LHCN-M2 (cell line): ENCODE measurements at places on chromosomes 13 and 19. TPM values are rescaled to one million over a fixed set of nuclear protein-coding genes. Genes with fewer than 3 reads are reported as not detected.
A peak's percentile ranks its signal among the peaks of the same experiment; 100 is the strongest.

Gene MBD3L2
- total RNA-seq: not detected in 2 replicates

DNA sequence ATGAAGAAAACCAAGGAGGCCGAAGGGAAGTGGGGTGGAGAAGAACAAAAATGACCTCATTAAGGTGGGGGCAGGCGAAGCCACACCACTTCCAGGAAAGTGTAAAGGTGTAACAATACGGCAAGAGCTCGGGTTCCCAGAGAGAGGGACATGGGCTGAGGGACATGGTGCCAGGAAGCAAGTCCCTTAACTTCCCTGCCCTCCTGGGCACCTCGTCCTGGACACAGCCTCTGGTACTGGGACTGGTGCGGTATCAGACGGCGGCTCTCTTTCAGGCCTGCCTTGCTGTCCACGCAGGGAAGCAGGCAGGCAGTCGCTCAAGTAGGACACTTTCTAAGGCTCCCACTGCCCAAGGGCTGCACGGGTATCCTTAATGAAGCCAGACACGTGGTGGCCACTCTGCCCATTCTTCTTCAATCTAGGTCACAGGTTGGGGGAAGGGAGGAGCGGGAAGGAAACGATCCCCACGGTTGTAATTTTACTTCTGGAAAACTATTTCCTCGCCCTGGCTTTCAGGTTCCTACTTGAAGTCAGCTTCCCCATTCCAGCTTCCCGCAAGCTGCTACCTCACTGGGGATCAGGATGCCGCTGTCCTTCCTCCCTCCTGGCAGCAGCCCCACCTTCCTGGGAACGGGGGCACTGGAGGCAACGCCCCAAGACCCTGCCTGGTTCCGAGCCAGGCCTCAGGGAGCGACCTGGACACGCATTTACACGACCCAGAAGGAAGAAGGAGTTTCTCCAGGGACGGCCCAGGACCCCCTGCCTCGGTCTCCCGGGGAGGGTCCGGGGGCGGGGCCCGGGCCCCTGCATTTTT is 1.2 kb downstream of the AP3D1 start:
- DNase-seq: peak; percentile 16

DNA sequence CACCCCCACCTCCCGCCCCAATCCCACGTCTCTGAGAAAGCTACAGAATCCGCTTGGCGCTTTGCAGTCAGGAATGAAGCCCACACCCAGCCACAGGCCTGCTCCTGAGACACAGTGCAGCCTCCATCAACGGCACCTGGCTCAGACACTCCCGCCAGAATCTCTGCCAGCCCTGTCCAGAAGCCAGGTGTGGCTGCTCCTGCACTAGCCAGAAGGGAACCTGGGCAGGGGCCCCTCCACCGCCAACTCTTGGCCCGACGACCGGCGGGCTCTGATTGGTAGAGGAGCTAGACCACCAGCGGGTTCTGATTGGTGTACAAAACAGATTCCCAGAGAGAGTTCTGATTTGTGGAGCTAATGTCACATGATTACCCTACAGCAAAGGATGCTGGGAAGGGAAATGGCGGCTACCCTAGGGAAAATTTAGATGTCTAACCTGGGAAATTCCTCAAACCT is 2.9 kb upstream of the PPP6R1 start:
- DNase-seq: no peak

GRCh38 chr19:39858541-39858940 is 12.4 kb upstream of the FBL start:
- no peak for DNase-seq

GRCh38 chr19:47619763-47620162 is 10.8 kb downstream of the BICRA start:
- DNase-seq: no peak

Gene ARID3A
- 3.1 and 3.4 TPM in 2 replicates for total RNA-seq

Gene CABP5
- not detected in 2 replicates for total RNA-seq

GRCh38 chr19:15629003-15629880 is 11.5 kb upstream of the CYP4F3 start:
- DNase-seq: peak; percentile 13

DNA sequence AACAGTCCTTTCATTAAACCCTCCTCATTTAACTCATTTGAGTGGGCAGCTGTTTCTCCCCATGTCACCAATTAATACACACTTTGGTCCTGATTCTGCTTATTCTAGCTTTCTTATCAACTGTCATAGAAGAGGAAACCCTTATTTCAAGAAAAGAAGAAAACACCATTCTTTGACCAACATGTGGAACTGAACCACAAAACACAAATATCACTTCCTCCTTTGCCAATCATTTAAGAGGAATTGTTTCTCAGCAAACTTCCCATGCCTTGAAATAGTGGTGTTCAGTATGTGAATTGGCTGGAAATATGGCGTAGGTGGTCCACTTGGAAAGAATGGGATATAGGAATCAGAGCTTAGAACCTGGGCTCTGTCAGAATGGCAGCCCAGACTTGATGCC is 20.4 kb downstream of the MBD3L2B start:
- no peak for DNase-seq

- no peak for DNase-seq
Measured at GRCh38 chr13:73859841-73860240, 274.4 kb downstream of the KLF12 start.

GRCh38 chr19:35738887-35739229 is 3.4 kb downstream of the IGFLR1 start:
- no peak for DNase-seq

Gene SDHAF1
- 24.7 and 28.6 TPM in 2 replicates for total RNA-seq

DNA sequence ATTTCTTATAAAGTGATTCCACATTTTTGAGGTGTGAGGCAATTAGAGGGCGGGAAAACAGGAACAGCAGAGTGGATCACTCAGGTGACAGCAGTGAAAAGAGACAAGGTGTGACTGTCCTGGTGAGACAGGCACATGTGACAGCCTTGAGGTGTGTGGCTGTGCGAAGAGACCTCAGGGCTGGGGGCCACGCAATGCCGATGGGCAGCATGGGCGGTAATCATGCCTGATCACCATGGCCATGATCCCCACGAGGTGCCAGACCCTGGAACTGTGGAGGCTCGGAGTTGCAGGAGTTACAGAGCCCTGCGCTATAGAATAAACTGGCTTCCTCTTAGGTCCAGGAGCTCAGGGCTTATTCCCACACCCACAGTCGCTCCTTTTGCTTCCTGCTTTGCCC is 2.0 kb downstream of the SPACA6 start:
- no peak for DNase-seq

DNA sequence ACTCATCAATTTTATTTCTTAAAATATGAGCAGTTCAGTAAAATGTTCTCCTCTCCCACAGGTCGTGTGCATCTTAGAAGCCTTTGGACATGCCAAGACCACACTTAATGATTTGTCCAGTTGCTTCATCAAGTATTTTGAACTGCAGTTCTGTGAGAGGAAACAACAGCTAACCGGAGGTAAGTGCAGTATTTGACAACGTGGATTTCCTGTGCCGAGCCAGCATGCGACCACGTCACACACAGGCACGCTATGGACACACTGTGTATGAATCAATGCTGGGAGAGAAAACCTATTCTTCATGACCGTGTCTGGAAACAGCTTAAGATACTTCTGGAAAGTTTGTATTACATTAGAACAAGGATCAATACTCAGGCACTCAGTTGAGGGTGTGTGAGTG is 268.5 kb downstream of the MYO16 start:
- DNase-seq: no peak

Gene ZNF543
- total RNA-seq: 6.5 and 7.1 TPM in 2 replicates

DNA sequence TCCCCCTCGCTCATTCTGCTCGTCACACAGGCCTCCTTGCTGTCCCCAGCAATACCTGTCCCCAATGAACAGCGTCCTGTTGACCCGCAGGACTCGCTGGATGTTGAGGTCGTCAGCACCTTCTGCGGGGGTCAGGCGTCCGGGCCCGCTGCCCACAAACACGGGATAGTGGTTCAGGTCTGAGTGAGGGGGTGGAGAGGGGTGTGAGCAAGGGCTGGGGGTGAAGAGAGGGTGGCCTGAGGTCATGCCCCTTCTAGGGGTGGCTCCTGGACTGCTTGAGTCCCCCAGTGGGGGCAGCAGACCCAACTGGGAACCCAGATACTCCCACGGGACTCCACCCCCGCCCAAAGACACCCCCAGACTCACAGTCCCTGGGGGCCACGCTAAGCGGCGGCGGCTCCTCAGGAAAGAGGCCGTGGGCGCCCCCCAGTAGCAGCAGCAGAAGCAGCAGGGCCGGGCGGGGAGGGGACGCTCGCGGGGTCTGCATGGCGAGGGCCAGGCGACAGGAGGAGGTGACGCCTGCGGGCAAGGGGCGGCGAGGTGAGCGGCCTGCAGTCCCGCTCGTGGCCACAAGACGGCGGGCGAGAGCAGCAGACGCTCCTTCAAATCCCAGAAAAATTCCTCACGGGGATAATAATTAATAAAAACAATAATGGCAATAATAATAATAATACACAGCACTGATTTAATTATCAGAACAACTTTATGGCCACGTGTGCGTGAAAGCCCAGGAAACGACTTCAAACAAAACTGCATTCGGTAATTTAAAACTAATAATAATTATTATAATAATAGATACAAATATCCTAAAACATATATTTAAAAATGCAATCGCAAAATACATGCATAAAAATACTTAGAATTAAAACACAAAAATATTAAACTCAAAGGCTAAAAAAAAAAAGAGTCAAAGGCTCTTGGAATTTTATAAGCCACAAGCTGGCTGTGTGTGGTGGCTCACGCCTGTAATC is 1.2 kb downstream of the SEMA6B start:
- no peak for DNase-seq

DNA sequence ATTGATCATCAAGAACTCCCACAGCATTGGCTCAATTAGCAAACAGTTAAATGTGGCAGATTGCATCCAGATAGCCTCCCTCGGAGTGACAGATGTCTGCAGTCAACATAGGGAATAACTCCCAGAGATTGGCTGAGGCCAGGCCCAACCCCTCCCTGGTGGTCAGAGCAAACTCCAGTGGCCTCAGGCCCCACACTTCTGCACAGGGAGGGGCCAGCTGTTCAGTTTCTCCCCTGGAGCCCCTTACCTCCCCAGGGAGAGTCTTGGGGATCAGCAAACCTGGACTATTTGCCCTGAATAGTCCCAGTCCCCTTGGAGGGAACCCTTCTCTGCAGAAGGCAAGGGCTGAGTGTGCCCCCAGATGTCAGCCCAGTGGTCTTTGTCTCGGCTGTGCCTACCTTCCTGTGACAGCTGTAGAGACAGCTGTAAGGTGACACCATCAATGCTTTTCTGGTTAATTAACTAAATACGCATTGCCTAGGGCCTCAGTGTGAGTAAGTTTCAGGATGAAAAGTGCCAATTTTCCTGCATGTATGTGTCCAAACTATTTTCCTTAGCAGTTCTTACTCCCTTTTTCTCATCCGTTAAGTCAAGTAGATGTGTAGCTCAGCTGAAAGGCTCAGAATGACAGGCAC is 102.7 kb upstream of the UQCRFS1 start:
- no peak for DNase-seq

Gene KLHL1
- not detected in 2 replicates for total RNA-seq

DNA sequence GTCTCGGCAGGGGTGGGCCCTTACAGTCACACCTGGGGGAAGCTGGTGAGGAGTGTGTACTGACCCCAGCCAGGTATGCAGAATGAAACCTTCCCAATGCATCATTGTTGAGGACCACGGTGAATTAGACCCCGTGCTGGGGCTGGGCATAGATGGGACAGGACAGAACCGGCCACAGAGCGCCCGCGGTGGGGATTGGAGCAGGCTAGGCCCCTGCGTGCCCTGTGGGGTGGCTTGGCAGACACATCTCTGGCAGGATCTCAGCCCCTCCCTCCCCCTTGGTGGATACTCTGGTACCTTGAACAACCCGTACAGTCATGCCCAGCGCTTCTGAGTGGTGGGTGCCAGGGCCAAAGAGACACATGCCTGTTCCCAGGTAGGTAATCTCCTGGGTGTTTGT is 200.6 kb downstream of the TEX29 start:
- DNase-seq: no peak

Gene PSG6
- not detected in 2 replicates for total RNA-seq

GRCh38 chr13:71871176-71871754 is 4.3 kb upstream of the DACH1 start:
- no peak for DNase-seq

Gene ZNF837
- total RNA-seq: 4.6 and 6.0 TPM in 2 replicates

DNA sequence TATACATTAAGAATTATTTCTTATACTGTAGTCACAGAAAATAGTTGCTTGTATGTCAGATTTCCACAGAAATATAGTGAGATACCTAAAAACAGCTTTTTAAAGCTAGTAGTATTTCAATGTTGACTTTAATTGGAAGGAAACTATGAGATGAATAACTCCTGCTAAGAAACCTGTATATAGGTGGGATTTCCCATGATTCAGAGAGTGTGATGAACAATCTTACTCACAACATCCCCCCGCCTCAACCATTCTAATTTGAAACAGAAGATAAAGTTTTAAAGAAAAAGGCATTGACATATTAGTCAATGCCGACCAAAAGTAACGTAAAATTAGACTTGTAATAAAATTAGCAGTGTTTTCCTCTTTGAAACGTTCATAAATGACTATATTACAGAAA is 1.4 kb upstream of the MIR17HG start:
- DNase-seq: no peak

GRCh38 chr19:13098277-13099072 is 4.2 kb downstream of the LYL1 start:
- DNase-seq: no peak

Gene UBE2L5
- total RNA-seq: not detected in 2 replicates

Gene GPR18
- total RNA-seq: not detected in 2 replicates

DNA sequence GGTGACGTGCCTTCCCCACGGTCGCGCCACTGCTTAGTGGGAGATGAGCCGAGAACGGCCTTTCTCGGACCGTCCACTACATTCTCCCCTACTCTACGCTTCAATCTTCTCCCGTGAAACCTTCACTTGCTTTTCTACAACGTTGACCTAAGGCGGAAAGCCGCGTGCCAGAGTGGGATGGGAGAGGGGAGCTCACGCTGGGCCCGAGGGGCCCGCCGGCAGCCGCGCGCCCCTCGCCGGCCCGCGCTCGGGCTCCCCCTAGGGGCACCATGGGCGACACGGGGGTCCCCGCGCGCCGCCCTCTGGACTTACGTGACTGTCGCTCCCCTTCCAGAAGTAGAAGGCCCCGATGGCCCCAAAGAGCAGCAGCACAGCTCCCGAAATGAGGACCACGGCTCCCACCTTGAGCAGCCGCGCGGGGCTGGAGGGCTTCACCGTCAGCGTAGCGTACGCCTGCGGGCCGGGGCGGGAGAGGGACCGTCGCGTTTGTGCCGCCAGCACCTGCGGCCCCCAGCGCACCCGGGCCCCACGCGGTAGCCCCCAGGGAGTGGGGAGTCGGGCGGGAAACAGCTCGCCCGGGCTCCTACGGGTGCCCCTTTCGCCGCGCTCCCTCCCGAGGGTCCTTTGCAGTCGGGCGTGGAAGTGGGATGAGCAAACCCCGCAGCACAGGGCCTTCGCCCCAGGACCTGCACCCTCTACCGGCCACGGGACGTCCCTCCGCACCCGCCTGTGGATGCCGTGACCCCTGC is 727 bp downstream of the CNMD start:
- no peak for DNase-seq
